Stimulated activated CD4-positive, alpha-beta T cell treated with anti-CD3 and anti-CD28 coated beads, Interleukin-15, amount 100 ng/mL, for 1 hour (primary cell): ENCODE measurements at places on chromosomes 5 and 9.

- no peak for DNase-seq
Measured at GRCh38 chr9:87599901-87600610, 102.4 kb downstream of the DAPK1 start.

GRCh38 chr9:126222835-126223431 is 103.7 kb upstream of the MVB12B start:
- no peak for DNase-seq

GRCh38 chr9:35728041-35728971 is 3.7 kb downstream of the TLN1 start:
- no peak for DNase-seq

DNA sequence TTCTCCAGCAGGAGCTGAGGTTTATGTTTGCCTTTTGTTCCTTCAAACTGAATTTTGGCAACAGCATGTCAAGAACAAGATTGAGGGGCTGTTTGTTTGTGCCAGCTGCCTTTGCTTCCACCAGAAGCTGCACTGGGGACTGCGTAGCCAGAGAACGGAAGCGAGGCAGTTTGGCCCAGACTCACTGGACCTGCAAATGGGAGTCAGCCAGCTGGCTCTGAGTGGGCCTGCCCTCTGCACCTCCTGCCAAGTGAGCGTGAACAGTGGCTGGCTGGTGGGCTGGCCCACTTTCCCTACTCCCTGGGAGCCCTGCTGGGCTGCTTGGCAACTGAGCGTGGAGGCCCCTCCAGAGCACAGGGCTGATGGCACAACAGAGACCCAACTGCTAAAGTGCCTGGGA is 111.6 kb downstream of the GALNT10 start:
- no peak for DNase-seq

DNA sequence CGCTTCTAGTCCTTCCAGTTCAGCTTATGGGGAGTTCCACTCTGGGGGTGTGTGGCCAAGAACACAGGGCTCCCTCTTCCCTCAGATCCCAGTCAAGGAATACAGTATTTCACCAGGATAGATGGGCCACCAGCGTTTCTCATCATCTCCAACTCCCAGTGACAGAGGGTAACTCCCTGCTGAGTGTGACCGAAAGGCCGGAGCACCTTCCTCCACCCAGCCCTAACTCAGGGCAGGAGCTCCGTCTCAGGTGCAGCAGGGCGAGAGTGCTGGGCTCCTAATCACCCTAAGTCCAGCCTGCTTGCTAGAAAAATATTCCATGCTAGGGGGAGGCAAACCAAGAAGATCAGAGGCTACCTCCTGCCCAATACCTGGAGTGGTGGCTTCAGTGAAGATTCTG is 102.6 kb downstream of the ADAMTS2 start:
- no peak for DNase-seq

DNA sequence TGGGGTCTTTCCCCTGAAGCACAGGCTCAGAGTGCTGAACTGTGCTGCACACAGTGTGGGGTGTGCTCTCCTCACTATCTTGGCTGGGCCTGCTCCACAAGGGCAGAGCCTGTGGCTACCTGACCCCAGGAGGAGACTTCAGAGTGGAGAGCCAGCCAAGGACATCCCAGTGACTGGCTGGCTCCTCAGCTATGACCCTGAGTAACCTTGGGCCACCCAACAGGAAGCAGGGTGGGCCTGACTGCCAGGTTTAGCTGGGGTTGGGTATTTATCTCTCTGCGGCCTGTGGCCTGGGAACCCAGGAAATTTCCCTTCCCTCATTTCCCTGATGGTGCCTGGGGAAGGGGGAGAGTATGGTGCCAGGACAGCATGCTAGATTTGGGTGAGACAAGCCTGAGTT is 2.1 kb upstream of the EEIG1 start:
- no peak for DNase-seq

DNA sequence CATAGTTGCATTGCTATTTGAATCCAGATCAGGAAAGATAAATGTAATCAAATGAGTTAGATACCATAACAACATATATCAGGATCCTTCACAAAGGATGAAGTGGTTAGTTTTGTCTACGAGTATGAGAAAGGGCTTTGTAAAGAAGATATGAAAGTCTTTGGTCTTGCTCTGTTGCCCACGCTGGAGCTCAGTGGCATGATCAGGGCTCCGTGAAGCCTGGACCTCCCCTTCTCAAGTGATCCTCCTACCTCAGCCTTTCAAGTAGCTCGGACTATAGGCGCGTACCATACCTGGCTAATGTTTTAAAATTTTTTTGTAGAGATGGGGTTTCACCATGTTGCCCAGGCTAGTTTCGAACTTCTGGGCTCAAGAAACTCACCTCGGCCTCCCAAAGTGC is 1.8 kb downstream of the SMC5 start:
- DNase-seq, result no peak

DNA sequence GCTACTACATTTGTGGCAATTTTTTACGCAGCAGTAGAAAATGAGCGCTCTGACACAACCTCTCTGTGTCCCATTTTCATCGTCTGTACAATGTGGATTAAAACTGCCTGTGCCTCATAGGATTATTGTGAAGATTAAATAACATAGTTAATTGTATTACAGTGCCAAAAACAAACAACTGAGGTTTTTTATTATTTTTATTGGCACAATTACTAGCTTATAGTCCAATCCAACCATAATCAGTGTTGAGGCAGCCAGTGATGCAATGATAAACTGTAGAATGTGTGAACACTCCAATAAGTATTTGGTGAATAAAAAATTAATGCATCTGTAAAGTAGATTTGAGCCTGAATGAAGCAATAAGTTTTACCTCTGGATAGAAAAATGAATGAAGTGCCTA is 588.3 kb downstream of the DNAH5 start:
- no peak for DNase-seq

DNA sequence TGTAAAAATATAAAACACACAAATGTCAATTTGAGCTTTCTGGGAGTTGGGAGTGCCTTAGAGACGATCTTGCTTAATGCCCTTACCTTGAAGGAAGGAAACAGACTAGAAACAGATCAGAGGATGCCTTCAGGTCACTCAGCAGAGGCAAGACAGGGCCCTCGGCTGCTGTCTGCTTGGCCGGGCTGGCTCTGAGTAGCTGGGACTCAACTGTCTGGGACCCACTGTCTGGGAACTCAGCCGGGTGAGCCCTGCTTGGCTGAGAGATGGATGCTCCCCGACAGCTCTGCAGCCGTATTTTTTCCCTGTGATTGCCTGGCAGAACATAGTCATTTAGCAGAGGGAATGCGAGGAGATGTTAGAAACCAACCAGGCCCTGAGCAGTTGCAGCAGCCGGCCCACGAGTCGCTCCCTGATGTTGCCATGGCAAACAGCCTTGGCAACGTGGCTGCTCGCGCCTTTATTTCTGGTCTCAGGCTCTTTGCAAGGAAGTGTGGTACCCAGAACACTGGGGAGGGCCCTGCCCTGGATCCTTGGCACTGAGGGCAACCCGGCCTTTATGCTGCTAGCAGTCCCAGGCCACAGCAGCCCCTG is 10.9 kb downstream of the PPARGC1B start:
- no peak for DNase-seq

- no peak for DNase-seq
Measured at GRCh38 chr5:143662020-143662419, 149.9 kb upstream of the HMHB1 start.

DNA sequence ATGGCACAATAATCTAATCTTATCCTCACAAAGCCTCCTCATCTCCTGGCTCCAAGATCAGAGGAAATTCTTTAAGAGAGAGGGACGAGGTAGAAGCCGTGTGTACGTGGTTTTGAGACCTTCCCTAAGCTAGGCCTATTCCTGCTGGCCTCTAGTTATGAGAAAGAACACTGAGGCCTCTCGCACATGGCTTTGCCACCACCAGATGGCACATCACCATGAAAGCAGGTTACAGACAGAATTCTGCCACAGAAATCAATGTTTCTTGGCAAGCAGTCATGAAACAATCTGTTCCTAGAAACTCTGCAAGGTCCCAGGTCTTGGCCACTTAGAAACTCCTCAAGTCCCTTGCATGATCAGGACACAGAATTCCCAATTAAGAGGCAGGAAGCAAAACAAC is 268.2 kb upstream of the TAS2R1 start:
- no peak for DNase-seq

DNA sequence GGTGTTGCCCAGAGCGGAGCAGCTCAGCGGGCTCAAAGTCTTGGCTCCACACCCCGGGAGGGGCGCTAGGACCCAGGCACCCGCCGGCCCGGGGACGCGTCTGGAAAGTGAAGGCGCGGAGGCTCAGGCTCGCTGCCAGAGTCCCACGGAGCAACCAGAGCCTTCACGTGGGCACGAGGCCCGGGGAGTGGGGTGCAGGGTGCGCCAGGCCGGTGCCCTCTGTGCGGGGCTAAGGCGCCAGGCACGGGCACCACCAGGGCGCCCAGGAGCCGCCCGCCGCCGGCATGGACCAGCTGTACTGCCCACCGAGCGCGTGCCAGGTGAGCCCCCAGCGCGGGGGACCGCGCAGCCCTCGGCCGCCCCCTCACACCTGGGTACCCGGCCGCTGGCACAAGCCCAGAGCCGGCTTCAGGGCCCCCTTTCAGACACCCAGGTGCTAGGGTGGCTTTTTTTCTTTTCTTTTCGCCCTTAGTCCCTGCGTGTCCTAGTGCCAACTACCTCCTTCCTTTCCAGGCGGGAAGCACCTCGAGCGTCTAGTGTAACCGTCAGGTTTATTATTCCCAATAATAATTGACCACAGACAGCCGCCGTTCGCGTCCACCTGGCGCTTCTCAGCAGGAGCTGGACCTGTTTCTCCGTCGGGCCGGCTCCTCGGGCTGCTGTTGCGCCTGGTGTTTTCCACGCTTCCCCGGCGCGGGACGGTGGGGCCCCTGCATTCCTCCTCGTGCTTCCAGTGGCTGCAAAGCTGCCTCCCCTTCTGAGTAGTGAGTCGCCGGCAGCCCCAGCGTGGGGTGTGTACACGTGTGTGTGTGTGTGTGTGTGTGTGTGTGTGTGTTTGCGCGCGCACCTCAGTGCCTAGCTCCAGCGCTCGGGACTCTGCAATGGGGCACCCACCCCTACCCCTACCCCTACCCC is 30.1 kb upstream of the PDE8B start:
- DNase-seq, result no peak

- DNase-seq, result no peak
Measured at GRCh38 chr9:131140112-131140511, 14.7 kb downstream of the NUP214 start.

GRCh38 chr9:88514247-88514646 is 20.7 kb upstream of the NXNL2 start:
- no peak for DNase-seq

- peak; percentile 40 for DNase-seq
Measured at GRCh38 chr9:89483592-89484474, 14.1 kb downstream of the SEMA4D start.

GRCh38 chr5:130171699-130172098 is 267.4 kb downstream of the CHSY3 start:
- DNase-seq, result no peak

GRCh38 chr5:79069488-79070349 is at the start of the genes BHMT2 and DMGDH:
TSS of gene BHMT2 (plus strand) at chr5:79069767. CDS start at chr5:79069783, 16 bp downstream.
TSS of gene DMGDH (minus strand) at chr5:79069674. CDS start at chr5:79069620, 54 bp downstream.
- DNase-seq, result no peak

GRCh38 chr5:170363671-170364070 is 25.5 kb downstream of the KCNMB1 start:
- no peak for DNase-seq

DNA sequence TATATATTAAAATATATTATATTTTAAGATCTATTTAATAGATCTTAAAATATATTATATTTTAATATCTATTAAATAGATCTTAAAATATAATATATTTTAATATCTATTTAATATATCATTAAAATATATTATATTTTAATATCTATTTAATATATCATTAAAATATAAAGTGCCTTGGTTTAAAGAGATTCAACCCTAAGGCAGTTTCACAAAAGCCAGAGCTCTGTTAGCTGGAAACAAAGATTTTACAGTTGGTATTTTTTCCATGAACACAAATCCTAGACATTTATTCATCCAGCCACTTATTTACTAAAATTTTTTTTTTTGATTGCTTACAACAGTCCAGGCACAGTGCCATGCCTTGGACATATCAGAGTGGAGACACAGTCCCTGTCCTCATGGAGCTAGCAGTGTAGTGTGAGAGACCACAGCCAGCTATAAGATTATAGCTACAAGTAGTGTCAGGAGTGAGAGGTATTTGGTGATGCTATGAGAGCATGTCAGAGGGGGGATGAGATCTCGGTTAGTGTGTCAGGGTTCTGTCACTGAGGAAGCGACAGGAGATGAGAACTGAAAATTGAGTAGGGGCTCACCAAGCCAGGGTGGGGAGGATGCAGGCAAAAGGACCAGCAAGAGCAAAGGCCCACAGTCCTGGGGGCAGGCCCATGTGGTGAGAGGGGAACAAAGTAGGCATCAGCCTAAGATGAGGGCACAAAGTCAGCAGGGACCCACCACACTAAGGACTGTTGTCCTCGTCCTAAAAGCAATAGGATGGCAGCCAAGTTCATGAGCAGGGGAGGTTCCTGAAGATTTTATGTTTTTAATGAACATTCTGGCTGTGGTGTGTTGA is 74.5 kb downstream of the FBXO38 start:
- no peak for DNase-seq

DNA sequence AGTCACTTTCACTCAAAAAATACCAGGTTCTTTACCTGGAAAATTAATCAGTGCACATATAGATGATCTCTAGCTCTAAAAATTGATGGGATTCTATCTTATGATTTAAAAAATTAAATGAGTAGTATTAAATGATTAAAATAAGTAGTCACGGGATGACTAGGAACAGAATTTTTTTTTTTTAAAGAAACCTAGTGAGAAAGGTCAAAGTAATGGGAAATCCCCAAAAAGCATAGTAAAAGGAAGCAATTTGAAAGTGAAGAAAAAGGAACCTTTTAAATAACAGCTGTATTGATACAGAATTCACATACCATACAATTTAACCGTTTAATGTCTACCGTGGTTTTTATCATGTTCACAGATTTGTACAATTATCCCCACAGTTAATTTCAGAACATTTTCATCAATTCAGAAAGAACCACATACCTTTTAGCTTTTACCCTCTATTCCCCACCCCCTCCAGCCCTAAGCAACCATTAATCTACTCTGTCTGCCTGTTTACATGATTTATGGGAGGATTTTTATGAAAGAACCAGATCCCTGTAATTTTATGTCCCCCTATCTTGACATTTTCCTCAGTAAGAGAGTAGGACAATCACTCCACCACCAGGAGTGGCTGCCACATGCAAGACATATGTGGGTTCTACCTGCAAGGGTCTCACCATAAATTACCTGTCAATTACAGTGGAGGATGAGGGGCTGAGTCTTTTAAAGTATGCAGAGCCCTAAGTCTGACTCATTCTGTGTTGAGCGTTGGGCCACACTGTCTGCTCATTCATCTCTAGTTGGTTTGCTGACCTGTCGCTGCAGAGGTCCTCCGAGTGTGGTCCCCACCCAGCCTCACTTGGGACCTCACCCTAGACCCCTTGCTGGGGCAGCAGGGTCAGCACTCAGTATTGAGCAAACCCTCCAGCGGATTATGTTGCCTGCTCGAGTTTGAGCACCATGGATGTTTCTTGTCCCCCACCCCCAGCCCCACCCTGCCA is 16.0 kb downstream of the ANKRD33B start:
- DNase-seq, result no peak

DNA sequence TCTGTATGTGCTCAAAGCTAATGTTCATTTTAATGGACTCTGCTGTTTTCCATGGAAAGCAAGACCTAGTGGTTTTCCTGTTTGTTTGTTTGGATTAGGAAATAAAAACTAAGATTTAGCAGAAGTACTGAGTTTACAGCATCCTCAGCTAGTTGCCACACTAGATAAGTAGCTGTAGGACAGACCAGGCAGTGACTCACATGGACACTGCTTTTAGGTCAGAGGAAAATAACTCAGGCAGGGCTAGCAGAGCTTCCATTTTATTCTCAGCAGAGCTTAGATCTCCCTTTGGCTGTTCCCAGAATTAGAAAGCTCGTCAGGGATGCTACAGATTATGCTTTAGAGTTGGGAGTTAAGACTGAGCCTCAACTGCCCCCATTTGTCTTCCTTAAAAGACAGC is 204.4 kb downstream of the SH3GL2 start:
- DNase-seq, result no peak

- DNase-seq, result no peak
Measured at GRCh38 chr9:76090330-76090729, 199.9 kb downstream of the PCSK5 start.
